Hematopoietic multipotent progenitor cell (in vitro differentiated cells): ENCODE measurements at places on chromosomes 2 and 18.

GRCh38 chr2:134260713-134261112, 6.8 kb downstream of the MGAT5 start:
- no peak for DNase-seq

DNA sequence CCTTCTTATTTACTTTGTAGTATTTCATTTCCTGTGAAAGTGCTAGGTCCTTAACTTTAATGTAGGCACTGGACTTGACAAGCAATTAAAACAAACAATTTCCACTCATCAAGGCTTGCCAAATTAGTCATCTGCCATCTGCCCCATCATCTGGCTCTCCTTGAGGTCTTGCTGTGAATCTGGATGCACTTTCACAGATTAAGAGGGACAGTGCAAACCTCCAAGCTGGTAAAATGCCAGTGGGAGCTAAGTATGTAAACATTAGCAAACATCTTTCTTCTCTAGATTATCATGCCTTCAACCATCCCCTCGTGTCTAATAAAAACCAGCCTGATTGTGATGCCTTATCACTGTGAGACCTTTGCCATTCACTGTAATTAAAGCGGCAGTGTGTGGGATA, 402.9 kb downstream of the ERBB4 start:
- no peak for DNase-seq

DNA sequence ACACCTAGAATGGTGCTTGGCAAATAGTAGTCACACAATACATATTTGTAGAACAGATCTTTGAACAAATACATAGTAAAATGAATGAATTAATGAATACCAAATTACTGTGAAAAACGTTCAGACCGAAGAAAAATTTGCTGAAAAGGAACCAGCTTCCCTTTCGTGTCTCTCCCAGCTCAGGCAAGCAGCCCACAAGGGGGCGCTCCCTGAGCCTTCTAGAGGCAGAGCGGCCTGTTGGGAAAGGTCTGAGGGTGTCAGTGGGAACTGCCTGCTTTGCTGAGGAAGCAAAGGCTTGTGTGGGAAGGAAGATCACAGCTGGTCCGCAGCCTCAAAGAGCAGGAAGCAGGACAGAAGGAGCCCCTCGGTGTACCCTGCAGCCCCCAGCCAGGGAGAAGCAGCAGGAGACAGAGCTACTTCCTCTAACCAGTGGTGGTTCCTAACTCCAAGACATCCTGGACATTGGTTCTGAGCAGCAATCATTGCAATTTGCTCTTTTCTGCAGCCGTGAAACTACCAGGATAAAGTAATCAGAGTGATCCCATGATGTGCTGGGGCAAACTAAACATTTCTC, 231.1 kb downstream of the ANKRD30B start:
- no peak for DNase-seq

- DNase-seq, result peak; percentile 2
Measured at GRCh38 chr18:22871809-22872525, 61.2 kb upstream of the RBBP8 start.

- no peak for DNase-seq
Measured at GRCh38 chr2:40062381-40062780, 283.3 kb upstream of the THUMPD2 start.

DNA sequence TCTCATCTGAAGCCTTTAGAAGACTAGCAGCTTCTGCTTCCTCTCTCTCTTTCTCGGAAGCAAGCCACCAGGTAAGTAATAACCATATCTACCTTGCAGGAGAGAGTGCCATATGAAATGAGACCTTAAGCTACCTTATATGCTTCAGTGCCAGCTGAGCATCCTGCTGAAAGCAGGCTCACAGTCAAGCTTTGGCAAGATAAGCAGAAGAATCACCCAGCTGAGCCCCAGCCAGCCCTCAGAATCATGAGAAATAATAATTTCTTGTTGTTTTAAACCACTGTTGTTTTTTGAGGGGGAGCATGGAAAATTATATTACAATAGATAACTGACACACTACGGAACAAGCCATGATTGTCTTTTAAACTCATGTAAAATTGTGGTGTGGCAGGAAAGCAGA, 514.4 kb downstream of the MBD2 start:
- DNase-seq, result no peak

GRCh38 chr2:222272446-222273015, 26.3 kb downstream of the PAX3 start:
- DNase-seq, result no peak

- DNase-seq, result no peak
Measured at GRCh38 chr2:23561088-23561487, 176.1 kb downstream of the KLHL29 start.

DNA sequence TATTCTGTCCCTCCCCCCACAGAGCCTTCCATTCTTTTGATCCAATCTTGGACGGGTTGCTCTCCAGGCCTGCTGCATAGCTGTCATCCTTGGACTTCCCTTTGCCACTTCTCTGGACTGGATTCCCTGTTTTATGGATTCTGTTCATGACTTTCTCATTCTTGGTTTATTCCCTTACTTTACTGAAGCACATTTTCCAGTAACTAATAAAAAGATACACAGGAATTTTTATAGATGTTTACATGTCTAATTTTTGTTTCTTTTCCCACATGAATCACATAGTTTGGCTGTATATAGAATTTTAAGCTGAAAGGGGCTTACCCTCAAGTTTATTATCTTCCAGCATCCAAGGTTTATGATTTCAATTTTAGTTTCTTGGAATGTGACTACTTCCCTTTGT, 37.9 kb downstream of the GDF7 start:
- no peak for DNase-seq

DNA sequence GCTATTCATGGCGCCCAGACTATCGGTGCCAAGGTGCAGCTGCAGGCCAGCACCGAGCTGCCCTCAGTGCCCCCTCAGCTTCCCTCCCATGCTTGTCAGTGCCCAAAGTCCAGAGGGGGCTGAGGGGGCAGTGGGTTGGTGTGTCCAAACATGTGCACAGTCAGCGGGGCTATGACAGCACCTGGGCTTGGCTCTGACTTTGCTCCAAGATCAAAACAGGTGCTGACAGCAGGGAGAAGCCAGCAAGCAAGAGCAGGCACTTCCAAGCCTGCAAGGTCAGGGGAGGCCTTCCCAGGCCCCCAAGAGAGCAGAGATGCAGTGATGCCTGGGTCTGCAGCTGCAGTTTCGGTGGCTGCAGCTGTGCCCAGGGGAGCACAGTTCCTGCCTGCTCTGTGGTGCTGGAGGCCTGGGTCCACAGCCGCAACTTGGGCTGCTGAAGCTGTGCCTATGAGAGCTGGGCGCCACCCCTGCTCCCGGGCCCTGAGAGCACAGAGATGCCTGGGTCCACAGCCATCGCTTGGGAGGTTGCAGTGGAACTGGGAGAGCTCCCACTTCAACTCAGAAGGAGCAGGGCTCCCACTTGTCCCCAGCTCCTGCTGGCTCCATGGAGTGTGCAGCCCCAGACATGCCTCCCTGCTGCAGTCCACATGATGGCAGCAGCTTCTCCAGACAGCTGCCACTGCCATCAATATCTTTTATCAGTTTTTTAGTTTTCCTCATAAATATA, 775.3 kb upstream of the POU3F3 start:
- no peak for DNase-seq

GRCh38 chr2:68878071-68878711, 7.0 kb upstream of the BMP10 start:
- no peak for DNase-seq

GRCh38 chr2:169462896-169463695, 16.2 kb upstream of the BBS5 start:
- no peak for DNase-seq

DNA sequence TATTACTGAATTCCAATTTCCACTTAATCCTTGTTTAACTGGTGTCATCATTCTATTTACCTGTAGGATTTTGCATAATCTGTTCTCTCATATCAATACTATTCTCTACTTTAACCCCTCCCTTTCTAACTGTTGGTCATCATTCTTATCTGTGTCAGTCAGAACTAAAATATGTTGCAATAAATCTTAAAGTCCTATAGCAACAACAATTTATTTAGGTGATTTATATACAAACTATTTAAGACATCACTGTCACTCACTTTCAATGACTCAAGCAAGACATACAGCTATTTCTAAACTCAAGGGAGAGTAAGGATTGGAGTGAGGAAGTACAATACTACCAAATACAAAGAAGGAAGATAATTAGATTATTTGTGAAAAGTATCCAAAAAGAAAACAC, 740.4 kb downstream of the DSC3 start:
- DNase-seq, result no peak

DNA sequence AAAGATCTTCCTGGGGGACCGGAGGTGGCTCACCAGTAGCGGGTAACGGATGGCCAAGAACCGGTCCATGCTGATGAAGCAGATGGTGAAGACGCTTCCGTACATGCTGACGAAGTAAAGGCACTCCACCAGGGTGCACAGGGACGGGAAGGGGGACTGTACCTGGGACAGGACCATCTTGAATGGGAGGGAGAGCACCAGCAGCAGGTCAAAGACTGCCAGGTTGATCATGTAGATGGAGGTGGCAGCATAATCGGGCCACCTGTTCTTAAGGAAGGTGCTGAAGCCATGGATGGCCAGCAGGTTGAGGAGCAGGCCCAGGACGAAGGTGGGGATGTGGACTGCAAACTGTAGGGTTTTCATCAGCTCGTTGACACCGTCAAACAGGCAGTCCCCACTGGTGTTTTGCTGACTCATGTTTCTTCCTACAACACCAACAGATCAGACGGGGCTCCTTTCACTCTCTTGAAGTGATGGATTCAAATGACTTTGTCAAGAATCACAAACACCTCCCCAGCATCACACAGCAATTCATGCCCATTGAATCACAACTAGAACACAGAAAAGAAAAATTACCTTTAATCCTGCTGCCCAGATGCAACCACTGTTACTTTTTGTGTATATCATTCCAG, 14.4 kb downstream of the GPR55 start:
- no peak for DNase-seq

DNA sequence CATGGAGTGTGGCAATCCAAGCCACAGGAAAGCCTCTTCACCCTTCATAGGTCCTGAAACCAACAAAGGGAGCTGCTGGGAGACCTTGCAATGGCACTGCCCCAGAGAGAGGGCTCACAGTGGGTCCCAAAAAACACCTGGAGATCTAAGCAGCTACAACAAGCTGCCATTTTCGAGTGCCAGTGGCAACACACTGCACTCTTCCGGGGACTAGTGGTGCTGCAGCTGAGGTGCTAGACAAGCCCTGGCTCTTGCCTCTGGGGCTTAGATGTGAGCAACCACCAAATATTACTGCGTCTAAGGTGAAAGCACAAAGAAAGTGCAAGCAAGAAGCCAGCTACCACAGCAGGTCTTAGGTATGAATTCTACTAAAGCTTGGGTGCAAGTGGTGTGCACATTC, 192.9 kb downstream of the NOL4 start:
- no peak for DNase-seq

- no peak for DNase-seq
Measured at GRCh38 chr2:157348291-157348921, 22.8 kb upstream of the ERMN start.

DNA sequence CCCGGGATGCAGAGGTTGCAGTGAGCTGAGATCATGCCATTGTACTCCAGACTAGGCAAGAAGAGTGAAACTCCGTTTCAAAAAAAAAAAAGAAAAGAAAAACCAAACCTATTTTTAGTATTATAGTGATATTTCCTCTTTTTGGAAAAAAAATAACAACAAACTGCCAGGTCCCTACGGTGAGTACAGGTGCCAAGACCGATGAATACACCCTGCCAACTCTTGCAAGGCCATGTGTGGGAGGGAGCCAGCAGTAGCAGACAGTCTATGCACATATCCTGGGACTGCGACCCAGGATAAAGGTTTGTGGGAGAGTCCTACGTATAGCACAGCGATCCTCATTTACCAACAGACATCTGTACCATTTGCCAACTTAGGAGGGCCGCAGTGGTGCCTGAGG, 69.6 kb upstream of the DNMT3A start:
- no peak for DNase-seq

DNA sequence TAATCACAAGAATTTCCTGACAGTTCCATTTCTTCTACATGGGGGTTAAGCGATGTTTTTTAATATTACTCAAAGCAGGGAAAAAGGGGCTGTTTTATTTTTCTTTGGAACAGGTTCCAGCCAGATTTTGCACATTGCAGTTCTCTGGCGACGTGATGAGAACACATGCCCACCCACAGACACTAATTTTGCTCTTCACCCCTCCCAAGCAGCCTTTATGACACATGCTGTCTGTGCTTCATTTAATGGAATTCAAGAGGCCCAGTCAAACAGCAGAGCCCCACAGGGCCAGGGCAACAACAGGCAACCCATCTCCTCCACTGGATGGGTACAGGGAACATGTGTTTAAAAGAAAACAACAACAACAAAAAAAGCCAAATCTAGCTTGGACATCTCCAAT, 70.8 kb downstream of the SPRED2 start:
- DNase-seq, result no peak

DNA sequence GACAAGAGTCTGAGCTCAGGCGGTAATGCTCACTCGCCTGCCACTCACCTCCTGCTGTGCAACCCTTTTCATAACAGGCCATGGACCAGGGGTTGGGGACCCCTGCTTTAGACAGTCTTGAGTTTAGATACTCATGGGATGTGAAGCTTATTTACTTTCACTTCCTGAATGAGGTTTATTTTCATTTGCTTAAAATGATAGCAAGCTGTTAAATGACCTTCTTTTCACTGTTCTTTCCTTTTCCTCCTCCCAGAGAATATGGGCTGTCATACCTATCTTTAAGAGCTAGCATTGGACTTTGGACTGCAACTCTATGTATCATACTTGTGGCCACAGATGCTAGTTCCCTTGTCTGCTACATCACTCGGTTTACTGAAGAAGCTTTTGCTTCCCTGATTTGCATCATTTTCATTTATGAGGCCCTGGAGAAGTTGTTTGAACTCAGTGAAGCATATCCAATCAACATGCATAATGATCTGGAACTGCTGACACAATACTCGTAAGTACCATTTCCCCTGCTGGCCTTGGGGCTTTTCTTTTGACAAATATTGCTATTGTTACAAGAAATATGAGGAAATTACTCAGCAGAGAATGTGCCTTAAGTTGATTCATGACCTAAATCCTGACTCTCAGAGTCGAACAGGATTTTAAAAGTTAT, 168.5 kb downstream of the DPP4 start:
- DNase-seq, result peak; percentile 1
